ENCODE measurements at places on chromosomes 11 and 22.
A peak's percentile ranks its signal among the peaks of the same experiment; 100 is the strongest.

GRCh38 chr11:76698321-76699043 is 27.9 kb upstream of the LRRC32 start:
- no peaks in the 10 kb centered on the region for H3K27me3 ChIP-seq
- no peak overlapping the region for H3K27ac ChIP-seq
- H3K36me3 ChIP-seq, result no peaks in the 10 kb centered on the region
- no peaks in the 10 kb centered on the region for H3K4me1 ChIP-seq
- no peak for DNase-seq

- no peak for DNase-seq
- H3K27ac ChIP-seq, result no peak overlapping the region
- no peaks in the 10 kb centered on the region for H3K4me1 ChIP-seq
- no peak overlapping the region for H3K4me3 ChIP-seq
Measured at GRCh38 chr22:44943701-44944324, 66.0 kb downstream of the PHF21B start.

GRCh38 chr11:86459682-86460460 is 85.2 kb downstream of the CCDC81 start:
- no peak for DNase-seq
- H3K27ac ChIP-seq, result no peak overlapping the region
- no peaks in the 10 kb centered on the region for H3K4me1 ChIP-seq
- H3K27me3 ChIP-seq, result peaks cover 3% of the 10 kb centered on the region

GRCh38 chr11:65454696-65455456 is 32.3 kb downstream of the NEAT1 start:
- DNase-seq, result peak; percentile 80
- no peaks in the 10 kb centered on the region for H3K27me3 ChIP-seq
- peak overlapping the region; percentile 59 for H3K27ac ChIP-seq
- H3K4me1 ChIP-seq, result peaks cover 16% of the 10 kb centered on the region
- H3K4me3 ChIP-seq, result peak overlapping the region; percentile 71
- H3K36me3 ChIP-seq, result no peaks in the 10 kb centered on the region

DNA sequence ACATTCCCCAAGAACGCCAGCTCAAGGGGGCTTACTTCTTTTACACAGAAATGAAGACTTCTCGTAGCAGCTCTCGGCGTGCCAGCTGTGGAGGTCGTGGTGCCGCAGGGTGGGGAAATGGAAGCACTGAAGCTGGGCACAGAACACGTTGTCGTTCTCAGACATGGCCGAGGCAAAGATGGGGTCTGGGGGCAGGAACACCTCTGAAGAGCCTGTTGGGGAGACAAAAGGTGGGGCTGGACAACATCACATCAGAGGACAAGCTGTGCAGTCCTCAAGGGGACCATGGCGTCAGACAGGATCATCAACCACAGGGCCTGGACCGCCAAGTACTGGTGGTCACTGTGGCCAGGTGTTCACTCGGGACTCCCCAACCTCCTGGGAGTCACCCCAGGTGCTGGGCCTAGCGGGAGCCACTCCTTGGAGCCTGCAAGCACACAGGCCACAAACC is 65.2 kb downstream of the DGCR2 start:
- peaks cover 85% of the 10 kb centered on the region for H3K36me3 ChIP-seq
- no peak overlapping the region for H3K27ac ChIP-seq
- H3K4me1 ChIP-seq, result no peaks in the 10 kb centered on the region

GRCh38 chr11:47991894-47992293 is 11.5 kb downstream of the PTPRJ start:
- no peak for DNase-seq
- no peak overlapping the region for H3K4me3 ChIP-seq
- H3K27ac ChIP-seq, result no peak overlapping the region
- no peaks in the 10 kb centered on the region for H3K27me3 ChIP-seq
- H3K4me1 ChIP-seq, result peaks cover 6% of the 10 kb centered on the region
